ENCODE measurements at places on chromosomes 7 and 10.
A peak's percentile ranks its signal among the peaks of the same experiment; 100 is the strongest.

DNA sequence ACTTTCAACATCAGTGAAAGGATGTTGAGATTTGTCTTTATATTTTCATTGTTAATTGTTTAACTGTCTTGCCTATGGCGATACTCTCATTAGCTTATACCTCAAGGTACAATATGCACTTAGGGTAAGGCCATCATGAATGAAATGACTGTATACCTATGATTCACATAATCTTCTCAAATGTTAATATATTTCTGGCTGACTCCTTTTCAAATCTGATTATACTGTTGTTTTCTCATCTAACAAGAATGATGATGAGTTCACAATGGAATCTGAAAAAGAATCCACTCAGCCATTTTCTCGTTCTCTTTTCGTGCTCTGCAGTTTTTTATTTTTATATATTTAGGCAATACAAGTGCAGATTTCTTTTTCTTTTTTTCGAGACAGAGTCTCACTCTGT, 159.1 kb downstream of the ARHGAP12 start:
- DNase-seq = no peak

- no peak for DNase-seq
Observed at GRCh38 chr7:159000859-159001435, 143.7 kb downstream of the VIPR2 start.

- no peak for DNase-seq
Observed at GRCh38 chr7:139860090-139860775, 31.2 kb downstream of the TBXAS1 start.

DNA sequence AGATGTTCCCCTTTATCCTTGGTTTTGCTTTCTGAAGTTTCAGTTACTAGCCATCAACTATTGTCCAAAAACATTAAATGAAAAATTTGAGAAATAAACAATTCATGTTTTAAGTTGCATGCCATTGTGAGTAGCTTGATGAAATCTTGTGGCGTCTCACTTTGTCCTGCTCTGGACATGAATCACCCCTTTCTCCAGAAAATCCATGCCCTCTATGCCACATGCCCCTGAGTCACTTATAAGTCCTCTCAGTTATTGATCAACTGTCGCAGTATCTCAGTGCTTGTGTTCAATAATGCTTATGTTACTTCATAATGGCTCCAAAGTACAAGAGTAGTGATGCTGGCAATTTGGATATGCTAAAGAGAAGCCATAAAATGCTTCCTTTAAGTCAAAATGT, 208.0 kb upstream of the FERD3L start:
- no peak for DNase-seq

GRCh38 chr10:80599424-80599847, 61.7 kb downstream of the SH2D4B start:
- no peak for DNase-seq

- DNase-seq = no peak
Observed at GRCh38 chr10:116014871-116015582, 258.0 kb downstream of the GFRA1 start.

GRCh38 chr10:126913316-126913715, 8.1 kb downstream of the DOCK1 start:
- no peak for DNase-seq

GRCh38 chr10:3666525-3667302, 118.3 kb downstream of the KLF6 start:
- no peak for DNase-seq

DNA sequence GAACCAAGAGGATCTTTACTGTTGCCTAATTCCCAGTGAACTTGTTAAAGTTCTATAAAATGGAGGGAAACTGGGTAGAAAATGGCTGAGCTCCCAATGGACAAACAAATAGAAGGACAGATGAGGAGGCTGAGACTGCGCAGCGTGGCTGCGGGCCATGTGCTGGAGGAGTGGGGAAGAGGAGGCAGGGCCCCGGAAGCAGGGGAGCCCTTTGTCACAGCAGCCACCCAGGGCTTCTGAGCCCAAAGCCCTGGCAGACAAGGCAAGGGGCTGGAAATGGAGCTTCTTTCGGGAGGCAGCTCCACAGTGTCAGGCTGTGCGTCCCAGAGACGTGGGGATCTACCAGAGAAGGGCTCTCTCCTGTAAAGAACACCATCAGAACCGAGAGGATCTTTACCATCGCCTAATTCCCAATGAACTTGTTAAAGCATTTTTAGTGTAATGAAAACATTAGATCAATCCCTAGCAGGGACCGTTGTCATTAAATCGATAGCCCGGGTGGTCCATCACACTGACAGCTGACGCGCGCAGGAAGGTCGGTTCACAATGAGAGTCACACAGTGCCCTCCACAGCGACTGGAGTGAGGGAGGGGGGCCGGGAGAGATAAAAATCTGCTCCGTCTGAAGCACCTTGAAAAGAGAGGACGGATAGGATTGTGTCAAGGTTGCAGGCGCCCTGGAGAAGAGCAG, 14.0 kb upstream of the CNPY1 start:
- DNase-seq = no peak

- no peak for DNase-seq
Observed at GRCh38 chr10:78579995-78580394, 488.8 kb upstream of the ZMIZ1 start.

GRCh38 chr10:48582970-48583369, 21.9 kb downstream of the ARHGAP22 start:
- DNase-seq = no peak

- no peak for DNase-seq
Observed at GRCh38 chr10:30935078-30935477, 96.6 kb downstream of the ZNF438 start.

GRCh38 chr7:25855854-25856782, 295.9 kb upstream of the NFE2L3 start:
- DNase-seq = no peak

- peak; percentile 27 for DNase-seq
Observed at GRCh38 chr7:8418629-8419245, 14.7 kb upstream of the NXPH1 start.

- no peak for DNase-seq
Observed at GRCh38 chr10:120555436-120555835, 98.4 kb downstream of the PLPP4 start.

DNA sequence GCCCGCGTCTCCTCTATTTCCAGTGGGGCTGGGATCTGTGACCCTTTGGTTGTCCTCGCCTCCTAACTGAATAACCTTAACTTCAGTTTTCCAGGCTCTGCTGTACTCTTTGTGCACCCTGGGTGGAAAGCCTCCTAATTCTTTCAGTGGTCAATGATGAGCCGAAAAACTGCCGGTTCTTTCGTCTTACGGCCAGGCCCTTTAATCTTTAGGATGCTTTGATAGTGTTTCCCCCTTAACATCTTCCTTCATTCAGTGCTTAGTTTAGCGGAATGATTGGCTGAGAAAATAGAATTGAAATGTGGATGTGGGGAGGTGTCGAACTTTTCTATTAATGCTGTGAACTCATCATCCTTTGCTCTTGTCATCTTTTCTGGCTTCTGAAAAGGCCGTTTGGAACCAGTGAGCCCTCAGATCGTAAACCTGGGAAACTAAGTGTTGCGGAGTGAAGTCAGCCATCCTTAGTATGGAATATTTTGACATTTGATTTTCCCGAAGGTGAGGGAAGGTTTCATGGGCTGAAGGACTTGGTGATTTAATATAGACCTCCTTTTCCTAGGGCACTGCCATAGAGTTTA, 847 bp downstream of the GARS1 start:
- no peak for DNase-seq

GRCh38 chr7:27116962-27117886, 13.3 kb downstream of the HOXA4 start:
- no peak for DNase-seq

DNA sequence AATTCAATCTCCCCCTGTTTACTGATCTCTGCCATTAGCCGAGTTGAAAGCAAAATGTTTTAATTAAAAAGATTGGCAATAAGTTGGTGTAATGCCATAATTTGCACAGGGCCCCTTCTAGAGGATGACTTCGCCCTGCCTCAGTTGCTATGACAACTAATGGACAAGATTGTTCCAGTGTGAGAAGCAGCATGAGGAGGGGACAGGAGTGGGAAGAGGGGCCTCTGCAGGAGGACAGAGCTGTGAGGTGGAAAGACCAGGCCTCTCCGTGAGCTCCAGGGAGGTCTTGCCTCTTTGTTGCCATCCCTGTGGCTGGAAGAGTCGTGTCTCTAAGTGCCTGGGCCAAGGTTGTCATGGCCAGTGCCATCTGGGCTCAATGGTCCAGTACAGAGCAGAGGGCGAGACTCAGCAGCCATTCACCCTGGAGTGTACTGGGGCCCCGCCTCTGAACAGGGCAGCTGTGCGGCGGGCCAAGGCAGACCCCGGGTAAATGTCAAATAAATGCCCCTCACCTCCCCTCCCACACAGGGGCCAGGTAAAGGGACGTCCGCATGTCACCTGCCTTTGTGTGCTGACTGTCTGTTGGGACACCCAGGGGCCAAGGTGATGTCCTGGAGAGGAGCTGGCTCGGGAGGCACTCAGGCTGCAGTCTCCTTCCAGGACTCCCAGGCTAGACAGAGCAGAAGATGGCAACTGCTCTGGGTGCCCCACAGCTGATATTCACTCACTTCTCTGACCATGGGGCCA, 97.0 kb upstream of the RET start:
- DNase-seq = no peak

DNA sequence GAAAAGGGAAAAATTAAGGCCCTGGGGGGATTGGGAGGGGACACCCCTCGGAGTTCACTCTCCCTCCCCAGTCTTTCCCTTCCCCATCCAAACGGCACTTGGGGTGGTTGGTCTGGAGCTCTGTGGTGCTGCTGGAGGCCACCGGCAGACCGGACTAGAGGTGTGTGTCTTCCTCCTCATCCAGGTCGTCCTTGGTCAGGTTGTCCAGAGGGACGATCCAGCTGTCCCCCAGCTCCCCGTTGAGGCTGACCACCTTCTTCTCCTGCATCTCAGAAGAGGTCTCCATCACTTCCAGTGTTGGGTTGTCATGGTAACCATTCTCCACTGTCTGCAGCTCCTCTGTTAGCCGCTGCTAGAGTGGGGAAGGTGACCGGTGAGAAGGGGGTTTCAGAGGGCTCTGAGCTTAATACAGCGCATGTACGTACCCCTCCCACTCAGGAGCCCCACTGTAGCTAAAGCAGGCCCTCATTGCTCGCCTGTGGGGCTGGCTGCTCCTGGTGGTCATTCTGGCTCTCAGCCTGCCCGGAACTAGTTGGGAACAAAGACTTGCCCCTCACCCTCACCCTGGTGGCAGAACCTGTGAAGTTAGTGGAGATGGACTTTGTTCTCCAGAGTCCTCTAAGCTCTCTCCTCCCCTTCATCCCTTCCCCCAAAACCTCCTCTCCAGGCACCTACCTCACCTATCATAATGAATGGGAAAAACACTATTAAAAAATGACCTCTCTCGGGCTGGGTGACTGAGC, 52.1 kb downstream of the PODXL start:
- DNase-seq = no peak

DNA sequence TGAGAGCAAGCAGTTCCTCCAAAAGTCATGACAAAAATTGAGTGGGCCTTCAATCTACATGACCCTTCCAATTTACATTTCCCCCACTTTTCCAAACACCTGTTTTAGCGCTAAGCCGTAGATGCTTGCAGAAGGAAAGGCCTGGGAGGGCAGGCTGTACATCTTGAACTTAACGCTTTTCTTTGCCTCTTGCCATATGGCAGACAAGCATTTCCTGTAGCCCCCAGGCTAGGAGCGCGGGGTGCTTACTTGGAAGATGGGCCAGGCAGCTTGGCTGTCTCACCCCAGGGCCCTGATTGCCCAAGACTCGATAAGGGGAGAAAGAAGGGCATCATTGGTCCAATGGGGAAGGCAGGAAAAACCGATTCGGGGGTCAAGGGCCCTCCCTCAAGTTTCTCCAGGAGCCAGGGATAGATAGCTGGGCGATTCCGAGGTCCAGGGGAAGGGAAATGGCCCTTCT, 1.8 kb downstream of the HOXA10 start:
- no peak for DNase-seq

DNA sequence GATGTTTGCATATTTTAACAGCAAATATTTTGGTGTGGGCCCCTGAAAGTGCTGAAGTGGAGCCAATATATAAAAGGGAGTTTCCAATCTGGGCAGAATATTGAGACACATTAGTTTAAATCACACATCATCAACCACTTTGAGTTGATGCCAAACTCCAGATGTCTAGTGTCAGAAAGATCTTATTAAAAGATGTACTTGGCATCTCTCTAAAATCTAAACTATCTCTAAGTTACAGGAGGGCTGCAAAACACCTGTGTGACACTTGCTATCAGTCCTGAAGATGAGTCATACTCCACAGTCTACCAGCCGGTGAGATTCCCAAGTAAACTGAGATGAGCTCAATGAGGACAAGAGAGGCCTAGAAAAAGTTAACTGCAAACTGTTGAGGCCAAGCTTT, 11.4 kb downstream of the JAZF1 start:
- no peak for DNase-seq

DNA sequence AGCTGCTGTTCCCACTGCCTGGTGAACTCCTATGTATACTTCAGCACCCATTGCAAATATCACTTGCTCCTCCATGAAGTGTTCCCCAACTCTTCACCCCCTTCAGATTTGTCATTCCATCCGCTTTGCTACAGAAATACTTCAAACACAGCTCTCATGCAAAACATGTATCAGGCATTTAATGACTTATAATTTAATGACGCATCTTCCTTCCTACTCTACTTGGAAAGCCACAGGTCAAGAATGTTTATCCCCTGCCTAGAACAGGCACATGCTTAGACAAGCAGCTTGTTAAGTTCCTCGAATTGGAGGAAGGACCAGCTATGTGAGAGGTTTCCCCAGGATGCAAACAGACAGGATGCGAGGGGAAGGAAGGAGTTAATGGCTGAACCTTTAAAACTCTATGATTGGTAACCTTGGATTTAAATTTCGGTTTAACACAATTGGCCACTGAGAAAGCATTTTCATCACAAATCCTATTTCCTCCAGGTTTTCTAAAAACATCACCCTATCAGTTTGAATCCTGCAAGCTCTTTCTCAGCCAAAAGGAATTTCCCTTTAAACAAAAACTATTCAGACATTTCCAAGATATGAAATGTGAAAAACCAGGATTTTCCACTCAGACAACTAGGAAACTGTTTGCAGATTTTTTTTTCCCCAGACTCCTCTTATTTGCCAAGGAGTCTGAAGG, 11.5 kb downstream of the CREB3L2 start:
- no peak for DNase-seq

DNA sequence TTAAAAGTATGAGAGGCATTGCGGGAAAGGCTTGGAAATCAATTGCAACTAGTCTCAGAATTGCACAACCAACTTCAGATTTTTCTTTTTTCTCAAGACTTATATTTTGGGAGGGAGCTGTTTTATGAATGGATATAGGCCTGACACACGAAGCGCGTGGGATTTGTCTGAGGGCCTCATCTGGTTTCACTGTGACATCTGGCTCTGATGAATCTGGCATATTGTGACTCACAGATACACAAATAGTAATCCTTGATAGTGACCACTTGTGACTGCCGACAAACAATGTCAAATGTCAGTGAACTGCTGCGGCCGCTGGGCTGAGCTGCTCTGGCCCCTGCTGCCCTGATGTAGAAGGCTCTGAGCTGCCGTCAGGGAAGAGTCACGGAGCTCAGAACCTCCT, 655.1 kb downstream of the INHBA start:
- DNase-seq = no peak

- no peak for DNase-seq
Observed at GRCh38 chr10:35674843-35675242, 32.7 kb upstream of the FZD8 start.

- no peak for DNase-seq
Observed at GRCh38 chr7:28165261-28165660, 15.3 kb downstream of the JAZF1 start.

- peak; percentile 24 for DNase-seq
Observed at GRCh38 chr10:84177541-84178141, 4.0 kb downstream of the GPR15LG start.

- no peak for DNase-seq
Observed at GRCh38 chr7:146414373-146414772, 297.8 kb downstream of the CNTNAP2 start.
